ENCODE measurements at places on chromosomes 11 and 22.

DNA sequence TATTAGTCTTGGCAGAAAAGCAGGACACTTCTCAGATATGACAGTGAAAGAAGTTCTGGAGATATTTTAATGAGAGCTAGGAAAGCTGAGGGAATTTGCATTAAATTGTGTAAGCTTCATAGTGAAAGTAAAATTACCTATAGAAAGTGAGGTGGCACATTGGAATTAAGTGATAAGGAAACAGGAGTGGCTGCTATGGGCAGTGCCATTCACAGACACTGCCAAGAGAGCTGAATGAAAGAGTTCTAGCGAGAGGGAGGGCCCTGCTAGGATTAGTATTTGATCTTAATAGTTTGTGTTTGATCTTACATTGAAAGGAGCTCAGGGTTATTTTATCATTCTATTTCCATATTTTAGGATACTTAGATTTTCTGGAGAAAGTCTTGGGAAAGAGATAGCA, 351.9 kb downstream of the DDX10 start:
- no peak for DNase-seq

- no peak for DNase-seq
Observed at GRCh38 chr11:4979036-4979435, 15.6 kb upstream of the OR51L1 start.

- no peak for DNase-seq
Observed at GRCh38 chr11:92222701-92223100, 1.9 kb upstream of the FAT3 start.

GRCh38 chr11:116175707-116176106, 597.1 kb downstream of the BUD13 start:
- DNase-seq = no peak

- no peak for DNase-seq
Observed at GRCh38 chr11:115201111-115201792, 303.0 kb downstream of the CADM1 start.

DNA sequence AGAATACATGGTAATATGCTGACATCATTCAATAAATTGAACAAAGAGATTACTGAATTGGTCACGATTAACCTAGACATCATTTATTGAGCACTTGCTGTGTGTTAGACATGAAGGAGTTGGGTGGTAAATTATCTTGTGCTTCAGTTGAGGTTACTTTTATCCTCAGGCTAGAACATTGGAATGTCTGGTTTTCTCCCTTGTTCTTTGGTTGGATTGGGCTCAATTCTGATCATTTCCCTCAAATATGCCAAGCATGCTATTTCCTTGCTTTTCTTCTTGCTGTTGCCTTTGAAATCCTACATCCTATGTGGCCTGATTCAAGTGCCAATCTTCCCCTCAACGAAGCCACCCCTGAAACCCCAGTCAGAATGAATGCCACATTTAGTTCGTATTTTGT, 65.8 kb downstream of the DEUP1 start:
- no peak for DNase-seq

GRCh38 chr11:86735451-86736290, 63.3 kb upstream of the ME3 start:
- no peak for DNase-seq

DNA sequence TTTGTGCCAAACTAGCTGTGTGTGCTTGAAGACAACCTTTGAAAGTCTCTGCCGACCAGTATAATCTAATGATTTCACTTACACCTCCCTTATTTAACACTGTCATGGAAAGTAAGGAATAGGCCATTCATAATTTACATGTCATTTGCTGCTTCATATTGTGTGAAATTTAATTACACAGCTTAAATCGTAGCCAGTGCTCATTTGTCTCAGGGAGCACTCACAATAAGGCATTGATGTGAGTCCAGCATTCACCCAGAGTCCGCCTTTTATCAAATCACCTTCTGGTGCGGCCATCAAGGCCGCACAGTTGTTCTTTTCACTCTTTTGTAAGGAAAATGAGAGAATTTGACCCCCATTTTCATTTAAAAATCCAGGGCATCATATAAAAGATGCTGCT, 46.9 kb downstream of the PAX6 start:
- no peak for DNase-seq

GRCh38 chr11:67482275-67482826, 475 bp upstream of the AIP start:
- no peak for DNase-seq

DNA sequence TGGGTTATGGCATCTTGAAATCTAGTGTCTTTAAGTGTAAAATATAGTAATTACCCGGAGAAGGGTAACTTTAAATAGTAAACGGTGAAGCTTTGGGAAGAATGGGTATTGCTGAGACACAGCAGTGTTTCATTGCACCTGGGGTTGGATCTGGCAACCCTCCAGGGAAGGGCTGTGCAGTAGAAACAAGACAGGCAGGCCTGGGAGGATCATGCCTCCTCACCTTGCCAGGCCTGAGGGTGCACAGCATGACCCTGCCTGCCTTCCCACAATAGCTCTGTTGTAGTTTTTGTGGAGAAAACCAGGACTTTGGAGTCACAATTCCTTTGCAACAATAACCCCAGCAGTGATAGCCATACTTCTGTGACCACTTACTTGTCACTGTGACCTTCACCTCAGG, 64.6 kb upstream of the ADSL start:
- no peak for DNase-seq

DNA sequence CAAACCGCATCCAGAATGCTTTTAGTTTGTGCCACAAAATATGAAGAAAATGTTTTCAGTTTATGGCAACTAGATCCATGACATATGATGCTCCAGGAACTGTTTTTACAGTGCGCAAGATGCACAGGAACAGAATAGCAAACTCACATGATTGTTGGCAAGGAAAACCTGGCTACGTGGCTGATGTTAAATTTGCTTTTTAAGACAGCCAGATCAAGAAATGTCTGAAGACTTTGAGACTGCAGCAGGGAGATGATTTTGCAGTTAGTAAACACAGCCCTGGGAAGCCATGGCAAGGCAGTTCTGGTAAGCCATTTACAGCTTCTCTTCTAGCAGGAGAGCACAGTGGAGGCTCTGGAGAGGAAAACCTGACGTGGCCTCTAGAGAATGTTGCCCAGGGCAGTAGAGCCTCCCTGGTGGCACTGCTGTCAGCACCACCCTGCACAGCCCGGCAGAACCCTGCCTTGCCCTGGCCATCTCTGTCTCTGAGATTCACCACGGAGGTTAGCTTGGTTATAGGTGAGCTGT, 69.8 kb upstream of the TNRC6B start:
- DNase-seq = no peak

GRCh38 chr11:43693069-43693468, 12.5 kb downstream of the HSD17B12 start:
- DNase-seq = no peak

DNA sequence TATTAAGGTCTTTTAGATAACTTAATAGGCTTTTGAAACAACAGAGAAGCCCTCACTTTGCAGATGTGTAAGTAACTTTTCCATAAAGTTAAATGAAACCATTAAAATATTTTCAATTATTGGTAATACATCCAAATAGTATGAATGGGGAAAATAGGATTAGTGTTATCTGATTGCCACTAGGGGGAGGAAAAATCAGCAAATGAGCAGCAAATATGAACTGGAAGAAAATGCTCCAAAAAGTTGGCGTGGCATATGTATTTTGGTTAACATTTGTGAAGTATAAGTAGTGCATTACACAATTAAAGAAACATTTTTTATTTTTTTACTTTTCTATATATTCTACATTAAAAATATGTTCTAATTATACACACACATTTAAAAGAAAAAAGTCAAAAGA, 259.8 kb upstream of the ANO5 start:
- no peak for DNase-seq

- no peak for DNase-seq
Observed at GRCh38 chr22:16937811-16938210, 70.2 kb downstream of the GAB4 start.
